ENCODE measurements at places on chromosomes 16 and 17.
A peak's percentile ranks its signal among the peaks of the same experiment; 100 is the strongest.

DNA sequence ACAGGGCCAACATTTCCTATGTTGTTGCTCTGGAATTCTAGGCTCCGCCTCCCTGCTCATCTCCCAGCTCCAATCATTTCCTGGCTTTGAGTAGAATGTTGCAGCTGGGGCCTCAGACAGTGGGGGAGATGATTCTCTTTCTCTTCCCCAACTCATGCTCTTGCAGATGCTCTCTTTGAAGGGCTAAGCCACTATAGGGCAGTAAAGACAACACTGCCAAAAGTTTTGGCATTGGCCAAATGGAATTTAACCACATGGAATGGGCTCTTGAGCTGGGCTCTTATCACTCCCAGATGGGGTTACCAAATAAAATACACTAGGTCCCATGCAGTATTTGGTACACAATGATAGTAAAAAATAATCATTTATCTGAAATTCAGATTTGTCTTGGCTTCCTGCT lies 19.6 kb upstream of the EFCAB13 start:
- no peak for DNase-seq

DNA sequence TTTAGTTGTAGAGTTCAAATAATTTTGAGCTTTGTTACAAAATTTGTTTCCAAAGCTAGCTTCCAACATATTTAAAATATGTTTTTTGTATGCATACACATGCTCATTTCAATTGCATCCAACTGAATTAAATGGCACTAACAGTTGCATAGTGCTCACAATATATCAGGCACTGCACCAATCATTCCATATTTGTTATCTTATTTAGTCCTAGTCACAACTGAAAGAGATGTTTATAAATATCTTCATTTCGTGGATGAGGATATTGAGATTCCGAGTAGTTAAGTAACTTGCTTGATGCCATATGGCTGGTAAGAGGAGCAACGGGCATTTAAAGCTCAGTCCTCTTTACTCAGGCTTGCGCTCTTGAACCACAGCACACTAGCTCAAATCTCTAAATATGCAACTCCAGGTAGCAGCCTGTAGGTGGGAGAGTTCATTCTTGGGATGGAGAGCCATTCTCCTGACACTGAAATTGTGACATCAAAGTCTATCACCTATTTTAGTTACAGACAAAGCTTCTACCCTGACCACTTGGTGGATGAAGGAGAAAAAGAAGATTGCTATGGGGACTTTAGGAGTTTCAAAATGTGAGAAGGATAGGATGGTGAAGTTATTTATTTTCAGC lies 118.0 kb upstream of the CA10 start:
- no peak for DNase-seq

DNA sequence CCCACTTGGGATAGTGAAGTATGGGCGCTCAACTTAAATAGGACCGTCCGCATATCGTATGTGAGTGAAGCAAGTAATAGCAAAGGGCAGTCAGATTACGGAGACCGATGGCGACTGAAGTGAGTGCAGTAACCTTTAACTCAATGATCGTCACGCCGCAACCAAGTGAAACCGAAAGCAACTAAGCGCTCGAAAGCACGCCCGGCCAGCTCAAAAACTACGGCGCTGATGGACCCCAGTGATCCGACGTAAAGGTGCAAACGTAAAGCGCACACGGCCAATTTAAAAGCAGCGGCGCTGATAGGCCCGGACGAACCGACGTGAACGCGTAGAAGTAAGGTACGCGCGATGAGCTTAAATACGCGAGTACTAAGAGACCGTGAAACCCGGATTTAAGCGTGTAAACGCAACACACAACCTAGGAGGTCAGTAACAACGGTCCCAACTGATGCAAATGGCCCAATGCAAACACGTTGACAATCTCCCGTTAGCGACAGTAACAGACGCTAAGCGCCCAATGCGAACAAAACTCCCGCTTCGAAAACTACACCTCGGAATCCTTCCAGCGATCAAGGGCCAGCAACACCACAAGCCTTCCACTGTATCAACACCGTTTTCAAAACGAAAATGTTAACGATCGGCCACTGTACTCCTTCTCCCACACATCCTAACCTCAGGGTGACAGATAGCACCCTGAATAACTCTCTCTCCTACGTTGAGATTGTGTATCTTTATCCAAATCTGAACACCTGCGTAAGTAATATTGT lies 37.9 kb upstream of the ARL4D start:
- DNase-seq, result peak; percentile 69

- DNase-seq, result no peak
These were observed 167.3 kb upstream of the GSE1 start for GRCh38 chr16:85445779-85446222.

GRCh38 chr16:85310868-85311585 lies 198.8 kb upstream of the CIBAR2 start:
- DNase-seq, result no peak

DNA sequence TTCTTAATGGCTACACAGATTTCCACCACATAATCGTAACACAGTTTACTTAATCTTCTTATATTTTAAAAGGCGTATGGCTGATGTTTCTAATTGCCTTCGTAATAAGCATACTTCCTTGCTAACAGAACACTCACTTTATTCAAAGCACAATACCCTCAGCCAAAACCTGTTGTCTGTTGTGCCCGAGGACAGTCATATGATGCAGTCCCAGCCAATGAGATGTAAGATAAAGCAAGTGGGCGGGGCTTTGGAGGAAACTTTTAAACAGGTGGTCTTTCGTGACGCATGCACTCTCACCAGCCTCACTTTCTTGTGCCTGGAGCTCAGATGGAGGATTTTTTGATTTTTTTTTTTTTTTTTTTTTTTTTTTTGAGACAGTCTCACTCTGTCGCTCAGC lies 174.1 kb downstream of the ZFHX3 start:
- no peak for DNase-seq

GRCh38 chr17:49473900-49474751 lies 21.0 kb upstream of the NGFR start:
- DNase-seq, result no peak

DNA sequence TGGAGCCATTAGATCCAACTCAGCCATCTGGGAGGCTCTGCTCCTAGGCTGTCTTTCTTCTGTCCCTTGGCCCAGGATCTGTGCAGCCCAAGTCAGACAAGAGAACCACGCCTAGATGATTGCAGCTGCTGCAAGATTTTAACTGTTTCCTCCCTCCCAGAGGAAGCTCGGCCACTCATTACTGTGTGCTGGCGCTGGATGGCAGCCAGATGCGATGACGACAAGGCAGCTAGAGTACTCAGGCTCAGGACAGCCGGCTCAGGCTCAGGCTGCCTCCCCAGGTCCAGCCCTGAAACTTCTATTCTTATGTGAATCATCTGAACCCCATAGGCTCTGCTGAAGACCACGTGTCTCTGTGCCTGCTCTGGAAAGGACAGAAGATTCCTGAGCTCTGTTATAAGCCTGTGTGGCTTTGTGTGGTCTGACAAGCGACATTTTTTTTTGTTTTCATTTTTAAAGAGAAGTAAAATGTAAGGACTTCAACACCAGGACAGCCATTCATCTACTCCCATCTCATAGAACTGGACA lies 32.1 kb upstream of the FBXW10B start:
- no peak for DNase-seq

GRCh38 chr17:69047368-69048263 lies 13.1 kb downstream of the ABCA9 start:
- DNase-seq, result no peak

- no peak for DNase-seq
These were observed 186.0 kb upstream of the ZFHX3 start for GRCh38 chr16:73233846-73234424.

- DNase-seq, result no peak
These were observed 18.7 kb upstream of the DHX8 start for GRCh38 chr17:43465049-43465448.

- no peak for DNase-seq
These were observed 153.2 kb downstream of the IRF8 start for GRCh38 chr16:86052115-86052670.

GRCh38 chr16:66895999-66896398 lies 15.7 kb downstream of the PDP2 start:
- DNase-seq, result no peak

DNA sequence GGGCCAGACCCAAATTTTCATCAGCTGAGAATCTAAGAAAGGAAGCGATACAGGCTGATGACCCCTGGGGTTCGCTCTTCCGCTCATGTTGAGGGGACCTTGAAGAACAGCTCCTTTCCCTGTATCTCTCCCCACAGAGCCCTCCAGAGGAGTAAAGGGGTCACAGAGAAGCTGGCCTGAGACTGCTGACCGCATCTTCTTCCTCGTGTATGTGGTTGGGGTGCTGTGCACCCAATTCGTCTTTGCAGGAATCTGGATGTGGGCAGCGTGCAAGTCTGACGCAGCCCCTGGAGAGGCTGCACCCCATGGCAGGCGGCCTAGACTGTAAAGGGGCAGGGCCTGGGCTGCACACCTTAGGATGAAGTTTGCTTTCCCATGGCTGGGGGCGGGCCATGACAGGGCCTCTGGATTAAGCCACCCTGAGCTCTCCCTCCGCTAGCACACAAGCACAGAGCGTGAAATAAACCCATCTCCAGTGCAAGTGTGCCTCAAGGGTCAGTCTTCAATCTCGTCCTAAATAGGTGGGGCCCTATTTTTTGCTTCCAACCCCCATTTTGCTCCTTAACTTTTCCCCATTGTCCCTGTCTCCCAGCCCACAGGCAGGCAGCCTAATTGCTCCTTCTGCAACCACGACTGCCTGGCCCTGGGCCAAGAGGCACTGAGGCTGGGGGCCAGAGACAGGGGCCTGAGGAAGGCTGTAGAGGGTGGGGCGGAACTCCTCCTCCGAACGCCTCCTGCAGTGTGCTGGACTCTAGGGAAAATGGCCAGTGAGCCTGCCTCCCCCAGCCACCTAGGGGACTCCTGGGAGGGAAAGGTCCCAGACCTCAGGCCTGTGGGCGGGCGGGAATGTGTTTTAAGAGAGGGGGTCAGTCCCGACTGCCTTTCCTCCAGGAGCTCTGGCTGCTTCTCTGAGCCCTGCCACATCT lies 3.6 kb downstream of the ZACN start:
- DNase-seq, result no peak

GRCh38 chr17:72588961-72589360 lies 468.1 kb downstream of the SOX9 start:
- DNase-seq, result no peak

GRCh38 chr17:4480929-4481898 lies 17.5 kb upstream of the SPNS2 start:
- DNase-seq, result peak; percentile 15

GRCh38 chr17:76956846-76957540 lies 88.8 kb downstream of the MGAT5B start:
- no peak for DNase-seq

GRCh38 chr16:21644674-21645073 lies 7.7 kb downstream of the IGSF6 start:
- no peak for DNase-seq

DNA sequence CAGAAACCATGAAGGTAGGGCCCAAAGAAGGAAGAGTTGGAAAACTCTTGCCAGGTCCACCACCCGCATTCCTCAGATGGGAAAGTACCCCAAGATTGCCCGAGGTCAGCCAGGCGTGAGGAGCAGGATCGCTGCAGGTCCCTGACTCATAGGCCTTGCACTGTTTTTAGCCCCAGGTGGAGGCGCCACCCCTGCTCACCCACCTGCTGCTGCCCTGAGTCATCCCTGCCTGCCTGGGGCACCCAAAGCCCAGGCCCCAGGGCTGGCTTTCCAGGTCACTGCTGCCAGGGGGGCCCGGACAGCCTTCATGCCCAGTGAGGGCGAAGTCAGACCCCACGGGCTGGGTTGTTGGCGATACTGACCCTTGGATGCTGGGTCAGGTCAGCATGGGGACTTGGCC lies 100.9 kb downstream of the AMFR start:
- no peak for DNase-seq

DNA sequence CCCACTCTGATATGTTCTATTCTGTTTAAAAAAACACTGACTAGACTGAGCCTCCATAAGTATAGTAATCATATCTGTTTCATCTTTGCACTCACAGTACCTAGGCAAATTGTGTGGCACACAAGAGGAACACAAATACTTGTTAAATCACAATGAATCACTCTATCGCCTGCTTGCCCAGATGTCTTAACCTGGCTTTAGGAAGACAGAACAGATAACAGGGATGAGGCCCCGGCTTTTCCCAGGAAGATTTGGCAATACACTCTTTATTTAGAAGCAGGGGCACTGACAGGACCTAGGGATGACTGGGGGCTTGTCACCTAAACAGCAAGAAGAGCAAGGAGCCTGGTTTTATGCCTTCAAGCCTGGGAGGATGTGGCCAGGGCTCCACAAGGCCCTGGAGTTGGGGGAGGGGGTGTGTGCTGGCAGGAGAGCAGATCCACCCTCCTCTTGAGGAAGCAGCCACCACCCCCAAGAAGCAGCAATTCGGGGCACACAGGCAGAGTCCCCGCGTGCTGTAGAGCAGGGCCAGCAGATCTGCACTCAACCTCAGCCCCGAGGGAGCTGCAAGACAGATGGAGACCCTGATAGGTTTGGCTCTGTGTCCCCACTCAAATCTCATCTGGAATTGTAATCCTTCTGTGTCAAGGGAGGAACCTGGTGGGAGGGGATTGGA lies 41.0 kb upstream of the KSR1 start:
- DNase-seq, result no peak

- no peak for DNase-seq
These were observed 13.2 kb downstream of the TMEM11 start for GRCh38 chr17:21200590-21201297.

GRCh38 chr16:12120217-12120981 lies 143.9 kb downstream of the SNX29 start:
- no peak for DNase-seq

DNA sequence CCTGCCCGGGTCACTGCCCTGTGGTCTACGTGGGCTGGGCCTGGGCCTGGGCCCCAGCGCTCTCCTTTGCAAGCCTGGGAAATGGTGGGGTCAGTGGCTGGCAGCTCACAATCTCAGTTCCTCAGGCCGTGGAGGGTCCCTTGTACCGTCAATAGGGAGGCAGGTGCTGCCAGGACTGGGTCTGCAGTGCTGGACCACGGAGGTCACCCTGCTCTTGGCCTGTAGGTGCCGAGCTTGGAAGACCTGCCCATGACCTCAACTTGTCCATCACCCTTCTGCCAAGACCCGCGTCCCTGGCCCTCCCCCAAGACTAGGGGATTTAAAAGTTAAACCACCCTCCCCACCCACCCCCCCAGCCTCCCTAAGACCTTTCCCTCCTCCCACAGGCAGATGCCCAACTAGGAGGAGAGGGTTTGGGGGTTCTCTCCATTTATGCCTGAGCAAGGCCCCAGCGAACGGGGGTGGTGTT lies 2.5 kb downstream of the TBX2 start:
- DNase-seq, result no peak

DNA sequence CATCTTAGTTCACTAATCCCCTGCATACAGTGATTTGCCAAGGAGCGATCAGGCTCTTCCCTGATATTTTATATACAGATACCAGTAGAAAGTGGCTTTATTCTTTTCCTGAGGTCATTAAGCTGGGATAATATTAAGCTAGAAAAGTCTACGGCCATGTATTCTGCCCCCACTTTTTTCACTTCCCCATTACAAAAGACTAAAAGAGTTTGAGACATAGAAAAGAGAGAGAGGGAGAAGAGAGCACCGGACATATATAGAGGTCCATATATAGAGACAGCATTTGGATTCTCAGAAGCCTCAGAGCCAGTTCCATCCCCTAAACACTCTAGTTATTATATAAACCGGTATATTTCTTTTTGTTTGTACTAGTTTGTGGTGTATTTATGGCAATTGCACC lies 166.5 kb upstream of the ANKFN1 start:
- no peak for DNase-seq

All from activated T-helper 1 cell treated with anti-CD3 and anti-CD28 coated beads, Interleukin-2, amount 50 U/mL, for 16 hours (primary cell).